Activated CD4-positive, alpha-beta memory T cell treated with anti-CD3 and anti-CD28 coated beads, Interleukin-2, amount 10 ng/mL, durations not matched to agents 7 days and 5 days (primary cell): ENCODE measurements at places on chromosomes 7 and 10. TPM values are rescaled to one million over a fixed set of nuclear protein-coding genes. Genes with fewer than 3 reads are reported as not detected.

The MYO3A gene
- total RNA-seq: not detected

- DNase-seq: no peak
Measured at GRCh38 chr10:19954601-19955000, 138.4 kb downstream of the PLXDC2 start.

- DNase-seq: no peak
Measured at GRCh38 chr10:50469778-50470193, 154.0 kb downstream of the SGMS1 start.

The TMEM270 gene
- not detected for total RNA-seq

The C10orf143 gene
- 2.5 TPM for total RNA-seq

DNA sequence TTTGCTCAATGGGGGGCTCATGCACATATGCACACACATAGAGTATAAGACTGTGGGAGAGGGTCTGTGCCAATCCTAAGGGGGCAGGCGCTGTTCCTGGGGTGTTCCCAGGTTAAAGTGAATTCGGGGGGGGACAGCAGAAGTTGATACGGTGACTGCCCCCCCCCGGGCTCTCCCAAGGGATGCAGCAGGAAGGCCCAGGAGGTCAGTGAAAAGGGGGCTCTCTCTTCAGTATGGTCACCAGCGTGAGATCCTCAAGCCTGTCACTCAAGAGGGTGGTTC is 32.4 kb downstream of the SPDYE6 start:
- no peak for DNase-seq

DNA sequence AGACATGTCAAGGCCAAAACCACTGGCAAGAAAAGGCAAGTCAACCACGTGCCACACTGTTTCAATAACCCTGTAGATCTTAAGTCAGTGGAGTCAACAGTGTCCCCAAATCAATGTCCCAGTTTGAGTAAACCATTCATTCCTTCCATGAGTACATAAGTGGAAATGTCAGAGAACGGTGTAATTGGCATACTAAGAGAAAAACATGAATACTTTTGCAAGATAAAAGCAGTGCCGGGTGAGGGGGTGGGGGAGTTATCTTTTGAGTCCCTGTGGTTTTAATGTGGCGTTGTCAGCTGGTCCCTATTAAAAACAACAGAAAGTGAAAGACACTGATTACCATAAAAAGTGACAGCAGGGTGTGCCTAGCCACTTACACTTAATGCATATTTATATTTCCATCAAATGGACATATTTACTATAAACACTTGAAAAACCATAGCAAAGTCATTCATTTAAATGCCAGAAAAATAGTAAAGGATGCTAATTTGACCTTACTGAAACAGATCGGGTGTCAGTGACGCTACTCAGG is 37.8 kb downstream of the RSU1 start:
- no peak for DNase-seq

DNA sequence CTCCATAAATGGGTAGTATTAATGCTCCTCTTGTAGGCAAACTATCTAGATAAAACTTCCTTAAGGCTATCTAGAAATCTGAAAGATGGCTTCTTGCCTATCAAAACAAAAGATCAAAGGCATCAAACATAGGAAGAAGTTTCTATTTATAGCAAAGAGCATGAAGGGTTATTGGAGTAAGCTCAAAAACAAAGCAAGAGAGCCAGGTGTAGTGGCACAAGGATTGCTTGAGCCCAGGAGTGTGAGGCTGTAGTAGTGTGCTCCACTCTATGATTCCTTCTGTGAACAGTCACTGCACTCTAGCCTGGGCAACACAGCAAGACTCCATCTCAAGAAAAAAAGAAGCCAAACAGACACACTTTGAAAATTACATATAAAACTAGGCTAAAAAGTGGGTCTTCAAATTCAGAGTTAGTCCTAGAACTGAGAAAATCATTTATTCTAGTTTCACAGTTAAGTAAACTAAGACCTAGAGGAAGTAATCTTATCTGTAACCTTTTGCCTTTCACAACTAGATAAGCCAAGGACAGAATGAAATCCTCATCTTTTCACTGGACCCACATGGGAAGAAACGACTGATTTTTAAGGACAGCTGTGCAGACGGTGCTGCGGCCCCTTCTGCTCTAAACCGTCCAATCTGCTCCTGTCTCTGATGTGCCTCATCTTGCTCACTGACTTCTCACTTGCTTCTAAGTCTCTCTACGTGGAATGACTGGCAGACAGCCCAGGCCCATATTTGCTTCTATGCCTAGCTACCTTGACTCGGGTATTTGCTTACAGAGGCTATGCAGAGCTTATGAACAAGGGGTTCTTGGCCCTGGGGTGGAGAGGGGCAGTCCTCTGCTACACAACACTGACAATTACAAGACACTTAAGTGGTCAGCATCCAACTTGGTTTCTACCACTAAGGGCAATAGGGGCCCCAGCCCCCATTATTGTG is 50.0 kb downstream of the ESYT2 start:
- no peak for DNase-seq

GRCh38 chr7:42574685-42575084 is 337.2 kb downstream of the C7orf25 start:
- no peak for DNase-seq

DNA sequence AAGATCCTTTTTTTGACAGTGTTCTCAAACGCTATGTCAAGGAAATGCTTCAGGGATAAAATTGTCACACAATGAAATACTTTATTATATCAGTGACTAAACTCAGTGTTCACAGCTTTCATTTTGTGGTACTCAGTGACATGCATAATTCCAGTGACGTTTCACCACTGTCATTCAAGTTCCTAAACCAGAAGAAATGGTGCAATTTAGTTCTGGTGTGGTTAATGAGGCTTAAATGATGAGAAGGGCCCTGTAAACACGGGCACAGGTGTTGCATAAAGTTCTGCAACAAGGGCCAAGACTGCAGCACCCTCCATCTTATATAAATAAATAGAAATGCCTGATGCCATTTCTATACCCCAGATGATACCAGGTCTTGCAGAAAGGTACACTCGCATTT is 1247.1 kb downstream of the GATA3 start:
- no peak for DNase-seq

The ABCC2 gene
- 0.95 TPM for total RNA-seq

GRCh38 chr10:652233-652632 is 37.2 kb downstream of the DIP2C start:
- no peak for DNase-seq

- no peak for DNase-seq
Measured at GRCh38 chr7:94344826-94345225, 49.9 kb upstream of the COL1A2 start.

GRCh38 chr10:60734226-60734625 is 44.1 kb upstream of the CDK1 start:
- DNase-seq: no peak

GRCh38 chr10:132452216-132452650 is 55.2 kb downstream of the PWWP2B start:
- DNase-seq: no peak

DNA sequence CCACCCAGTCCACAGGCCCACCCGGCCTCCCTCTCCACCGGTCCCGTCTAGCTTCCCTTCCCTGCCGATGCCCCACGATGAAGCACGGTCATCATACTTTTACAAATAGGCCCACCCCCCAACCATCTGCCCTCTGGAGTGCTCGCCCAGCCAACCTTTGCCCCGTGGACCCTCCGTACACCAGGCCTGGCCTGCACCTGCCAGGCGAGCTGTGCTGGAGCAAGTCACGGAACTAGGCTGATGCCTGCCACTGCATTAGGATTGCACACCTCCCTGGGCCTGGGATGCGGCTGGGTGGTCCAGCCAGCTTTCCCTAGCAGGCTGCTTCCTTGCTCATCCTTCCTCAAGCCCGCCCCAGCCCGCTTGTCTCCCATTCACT is 44.7 kb downstream of the PPIF start:
- no peak for DNase-seq

GRCh38 chr7:151366880-151367222 is 25.2 kb downstream of the NUB1 start:
- no peak for DNase-seq

DNA sequence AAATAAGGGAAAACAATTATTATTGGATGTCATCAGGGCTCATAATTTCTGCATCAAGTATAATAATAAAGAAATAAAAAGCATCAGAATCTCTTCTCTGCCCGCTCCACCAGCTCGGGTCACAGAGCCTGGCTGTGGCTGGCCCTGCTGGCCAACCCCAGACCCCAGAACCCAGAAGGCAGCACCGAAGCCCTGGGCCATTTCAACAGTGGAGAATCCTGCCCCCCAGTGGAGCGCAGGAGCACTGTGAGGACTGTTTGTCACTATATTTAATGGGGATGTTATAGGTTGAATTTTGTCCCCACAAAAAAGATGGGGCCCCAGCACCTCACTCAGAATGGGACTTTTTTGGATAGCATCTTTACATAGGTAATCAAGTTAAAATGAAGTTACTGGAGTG is 27.3 kb downstream of the DENND11 start:
- DNase-seq: no peak

GRCh38 chr7:98655611-98656010 is 38.5 kb downstream of the NPTX2 start:
- no peak for DNase-seq

DNA sequence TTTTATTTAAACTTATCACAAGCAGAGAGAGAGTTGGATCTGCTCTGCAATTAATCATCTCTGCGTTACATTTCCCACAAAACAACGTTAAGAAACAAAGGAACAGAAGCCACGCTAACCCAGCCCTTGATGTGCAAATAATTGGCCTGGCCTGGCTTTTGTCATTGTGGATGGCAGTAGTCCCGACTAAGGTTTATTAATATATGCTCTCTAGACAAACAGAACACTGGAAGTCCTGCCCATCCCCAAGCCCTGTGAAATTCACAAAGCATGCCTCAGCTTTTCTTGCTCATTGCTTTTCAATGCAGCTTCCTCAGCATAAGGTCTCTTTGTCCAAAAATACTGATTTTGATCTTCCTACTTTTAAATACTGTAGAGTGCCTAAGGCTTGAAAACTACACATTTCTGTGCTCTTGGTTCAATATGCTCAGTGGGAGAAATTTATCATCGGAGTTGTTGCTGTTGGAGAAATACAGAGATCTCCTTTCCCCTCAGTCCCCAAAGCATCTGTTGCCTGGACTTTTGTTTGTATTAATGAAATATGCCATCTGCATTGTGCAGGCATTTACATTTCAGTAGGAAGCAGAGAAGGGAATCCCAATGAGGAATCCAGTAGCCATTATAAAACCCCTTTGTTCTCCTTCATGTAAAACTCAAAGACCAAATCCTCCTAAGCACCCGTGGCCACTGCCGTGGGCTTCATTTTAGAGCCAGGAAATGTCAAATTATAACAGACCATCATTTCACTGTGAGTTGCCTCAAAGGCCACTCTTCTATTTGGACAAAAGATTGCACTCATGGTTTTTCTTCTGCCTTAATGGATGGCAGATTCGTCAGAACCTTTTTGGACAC is 61.1 kb downstream of the SORCS1 start:
- DNase-seq: no peak

DNA sequence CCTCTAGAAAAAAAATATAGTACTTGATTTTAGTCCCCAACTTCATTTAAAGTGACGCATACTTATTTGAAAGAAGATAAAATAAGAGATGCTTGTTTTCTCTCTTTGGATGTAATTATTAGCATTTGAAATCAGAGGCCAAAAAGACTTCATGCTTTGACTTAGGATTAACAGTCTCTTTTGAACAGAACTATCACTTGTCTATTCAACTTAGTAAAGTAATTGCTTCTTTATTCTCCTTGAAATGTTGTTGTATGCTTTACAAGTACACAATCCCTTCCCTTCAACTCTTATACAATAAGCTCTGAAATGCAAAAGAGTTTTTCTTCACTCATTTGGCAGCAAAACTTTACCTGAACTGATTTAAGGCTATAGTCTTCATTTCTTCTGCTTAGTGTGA is 80.8 kb downstream of the HIBADH start:
- no peak for DNase-seq
